GM10248 (cell line): ENCODE measurements at places on chromosomes 6 and 20.

- no peak for DNase-seq
Measured at GRCh38 chr20:49513517-49513916, 31.0 kb upstream of the KCNB1 start.

DNA sequence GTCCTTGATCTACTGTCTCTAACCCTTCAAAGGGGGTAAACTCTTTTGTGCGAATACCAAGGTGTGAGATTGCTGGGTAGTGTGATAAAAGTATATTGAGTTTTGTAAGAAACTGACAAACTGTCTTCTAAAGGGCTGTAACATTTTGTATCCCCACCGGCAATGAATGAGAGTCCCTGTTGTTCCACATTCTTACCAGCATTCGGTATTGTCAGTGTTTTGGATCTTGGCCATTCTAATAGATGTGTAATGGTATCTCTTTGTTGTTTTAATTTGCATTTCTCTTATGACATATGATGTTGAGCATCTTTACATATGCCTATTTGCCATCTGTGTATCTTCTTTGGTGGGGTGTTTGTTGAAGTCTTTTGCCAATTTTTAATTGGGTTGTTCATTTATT, 1090.7 kb downstream of the KIF16B start:
- DNase-seq = no peak

DNA sequence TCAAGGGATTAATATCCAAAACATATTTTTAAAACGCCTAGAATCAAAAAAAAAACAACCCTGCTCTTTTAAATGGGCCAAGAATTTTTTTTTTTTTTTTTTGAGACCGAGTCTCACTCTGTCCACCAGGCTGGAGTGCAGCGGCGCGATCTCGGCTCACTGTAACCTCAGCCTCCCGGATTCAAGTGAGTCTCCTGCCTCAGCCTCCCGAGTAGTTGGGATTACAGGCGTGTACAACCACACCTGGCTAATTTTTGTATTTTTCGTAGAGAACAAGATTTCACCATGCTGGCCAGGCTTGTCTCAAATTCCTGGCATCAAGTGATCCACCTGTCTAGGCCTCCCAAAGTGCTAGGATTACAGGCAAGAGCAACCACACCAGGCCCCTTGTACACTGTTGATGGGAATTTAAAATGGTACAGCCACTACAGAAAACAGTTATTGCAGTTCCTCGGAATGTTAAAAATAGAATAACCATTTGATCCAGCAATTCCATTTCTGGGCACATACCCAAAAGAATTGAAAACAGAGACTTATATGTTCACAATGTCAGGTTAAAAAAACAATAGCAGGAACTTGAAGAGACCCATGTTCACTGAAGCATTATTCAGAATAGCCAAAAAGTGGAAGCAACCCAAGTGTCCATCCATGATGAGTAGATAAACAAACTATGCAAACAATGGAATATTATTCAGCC, 3.1 kb upstream of the MYL9 start:
- no peak for DNase-seq

DNA sequence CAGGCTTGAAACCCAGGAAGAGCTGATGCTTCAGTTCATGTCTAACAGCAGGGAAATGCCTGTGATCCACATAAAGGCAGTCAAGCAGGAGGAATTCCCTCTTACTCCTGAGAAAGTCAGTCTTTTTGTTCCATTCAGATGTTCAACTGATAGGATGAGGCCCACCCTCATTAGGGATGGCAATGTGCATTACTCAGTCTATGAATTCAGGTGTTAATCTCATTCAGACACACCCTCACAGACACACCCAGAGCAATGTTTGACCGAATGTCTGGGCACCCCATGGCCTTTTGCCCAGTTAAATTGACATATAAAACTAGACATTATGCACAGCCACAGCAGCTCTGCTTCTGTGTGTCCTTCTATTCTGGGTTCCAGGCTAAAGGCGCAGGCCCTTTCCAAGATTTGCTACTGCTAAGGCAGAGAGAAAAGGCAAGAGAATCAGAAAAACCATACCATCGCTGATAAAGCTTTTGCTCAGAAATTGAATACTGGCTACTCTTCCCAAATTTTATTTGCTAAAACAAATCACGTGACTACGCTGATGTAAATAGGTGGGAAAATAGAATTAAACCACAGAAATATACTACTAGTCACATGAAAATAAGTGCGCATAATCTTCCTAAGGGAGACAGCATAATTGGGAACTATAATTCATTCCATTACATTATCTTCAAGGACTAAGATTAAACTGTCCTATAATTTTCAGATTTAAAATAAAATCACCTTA, 625.0 kb upstream of the MAN1A1 start:
- DNase-seq = no peak

GRCh38 chr6:91433660-91434534, 847.0 kb upstream of the MAP3K7 start:
- no peak for DNase-seq

GRCh38 chr20:54132612-54133433, 41.0 kb downstream of the CYP24A1 start:
- DNase-seq = no peak

- DNase-seq = no peak
Measured at GRCh38 chr6:26611599-26611998, 14.8 kb downstream of the ABT1 start.

GRCh38 chr20:16390991-16391390, 182.3 kb downstream of the KIF16B start:
- DNase-seq = no peak

GRCh38 chr20:48777005-48777404, 50.8 kb downstream of the PREX1 start:
- DNase-seq = no peak

DNA sequence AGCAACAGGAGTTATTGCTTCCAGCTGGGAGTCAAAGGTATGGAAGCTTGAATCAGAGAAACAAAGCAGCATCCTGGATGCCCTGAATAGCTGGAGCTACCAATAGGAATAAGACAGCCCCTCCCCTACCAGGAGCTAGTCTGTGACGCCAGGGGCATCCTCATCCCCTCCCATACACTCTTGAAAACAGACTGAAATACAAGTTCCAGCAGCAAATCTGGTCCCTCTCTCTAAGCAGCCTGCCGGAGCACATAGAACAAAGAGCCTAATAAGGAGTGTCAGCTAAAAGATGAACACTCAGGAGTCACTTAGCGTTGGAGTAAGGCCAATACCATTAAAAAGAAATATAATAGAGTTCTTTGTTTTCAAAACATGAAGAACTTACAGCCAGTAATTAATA, 25.6 kb downstream of the FILIP1 start:
- DNase-seq = no peak

DNA sequence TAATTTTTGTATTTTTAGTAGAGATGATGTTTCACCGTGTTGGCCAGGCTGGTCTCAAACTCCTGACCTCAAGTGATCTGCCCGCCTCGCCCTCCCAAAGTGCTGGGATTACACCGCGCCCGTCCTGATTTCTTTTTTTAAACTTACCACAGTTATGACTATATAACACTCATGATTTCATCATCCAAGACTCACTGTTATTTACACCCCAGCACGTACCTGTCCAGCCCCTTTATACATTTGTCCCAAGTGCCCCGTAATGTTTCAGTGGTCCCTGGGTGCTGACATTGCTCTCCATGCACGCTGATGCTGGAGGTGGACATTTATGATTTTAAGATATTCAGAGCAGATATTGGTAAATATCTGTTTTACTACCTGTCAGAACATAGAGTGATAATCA, 219.9 kb upstream of the GMDS start:
- no peak for DNase-seq

DNA sequence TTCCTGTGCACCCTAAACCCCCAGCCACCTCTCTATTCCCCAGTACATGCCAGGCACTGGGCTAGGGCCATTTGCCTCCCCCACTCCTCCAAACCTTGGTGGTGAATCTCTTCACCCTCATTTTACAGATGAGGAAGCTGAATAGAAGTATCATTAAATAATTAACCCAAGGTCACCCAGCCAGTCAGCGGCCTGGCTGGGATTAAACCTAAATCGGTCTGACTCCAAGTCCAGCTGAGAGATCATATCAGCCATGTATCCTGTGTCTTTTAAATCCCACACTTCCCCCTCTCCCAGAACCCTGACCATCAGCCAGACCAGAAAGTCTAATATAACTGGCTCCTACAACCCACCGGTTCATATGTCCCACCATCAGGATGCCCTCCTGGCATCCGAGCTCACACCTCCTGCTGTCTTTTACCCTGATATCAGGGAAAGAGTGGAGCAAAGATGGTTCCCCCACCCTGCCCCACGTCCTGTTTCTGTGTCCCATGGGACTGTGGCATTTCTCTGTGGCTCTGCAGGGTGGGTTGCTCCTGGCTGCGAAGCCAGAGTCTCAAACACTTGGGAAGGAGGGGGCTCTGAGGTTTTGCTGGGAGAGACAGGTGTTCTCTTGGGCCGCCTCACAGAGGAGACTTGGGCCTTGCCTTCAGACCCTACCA, 145.3 kb downstream of the VEGFA start:
- DNase-seq = no peak

DNA sequence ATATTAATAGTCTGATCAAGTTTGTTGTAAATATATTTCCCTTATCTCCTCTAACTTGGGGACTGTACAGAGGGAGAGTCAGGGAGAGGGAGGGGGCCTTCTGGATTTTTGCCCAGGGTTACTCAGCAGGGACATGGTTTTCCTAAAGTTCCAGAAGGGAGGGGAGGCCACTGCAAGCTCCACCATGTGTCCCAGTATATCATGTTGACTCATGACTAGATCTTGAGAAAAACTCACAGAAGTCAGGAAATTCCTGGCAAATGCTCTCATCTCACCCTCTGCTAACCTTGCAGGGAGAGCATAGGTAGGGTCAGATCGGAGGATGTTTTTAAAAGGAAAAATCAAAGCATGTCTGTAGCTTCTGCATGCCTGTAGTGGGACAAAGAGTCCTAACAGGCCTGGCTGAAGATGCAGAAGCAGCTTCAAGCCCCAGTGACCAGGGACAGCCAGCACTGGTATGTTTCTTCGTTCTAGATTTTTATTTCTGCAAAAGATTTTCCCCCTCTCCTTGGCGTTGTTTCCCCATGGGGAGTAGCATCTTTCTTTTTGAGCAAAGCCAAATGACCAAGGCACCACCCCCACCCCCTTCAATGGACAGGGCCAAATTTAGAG, 272.9 kb upstream of the SUPT3H start:
- no peak for DNase-seq

GRCh38 chr20:4412216-4412615, 309.5 kb upstream of the PRND start:
- no peak for DNase-seq

DNA sequence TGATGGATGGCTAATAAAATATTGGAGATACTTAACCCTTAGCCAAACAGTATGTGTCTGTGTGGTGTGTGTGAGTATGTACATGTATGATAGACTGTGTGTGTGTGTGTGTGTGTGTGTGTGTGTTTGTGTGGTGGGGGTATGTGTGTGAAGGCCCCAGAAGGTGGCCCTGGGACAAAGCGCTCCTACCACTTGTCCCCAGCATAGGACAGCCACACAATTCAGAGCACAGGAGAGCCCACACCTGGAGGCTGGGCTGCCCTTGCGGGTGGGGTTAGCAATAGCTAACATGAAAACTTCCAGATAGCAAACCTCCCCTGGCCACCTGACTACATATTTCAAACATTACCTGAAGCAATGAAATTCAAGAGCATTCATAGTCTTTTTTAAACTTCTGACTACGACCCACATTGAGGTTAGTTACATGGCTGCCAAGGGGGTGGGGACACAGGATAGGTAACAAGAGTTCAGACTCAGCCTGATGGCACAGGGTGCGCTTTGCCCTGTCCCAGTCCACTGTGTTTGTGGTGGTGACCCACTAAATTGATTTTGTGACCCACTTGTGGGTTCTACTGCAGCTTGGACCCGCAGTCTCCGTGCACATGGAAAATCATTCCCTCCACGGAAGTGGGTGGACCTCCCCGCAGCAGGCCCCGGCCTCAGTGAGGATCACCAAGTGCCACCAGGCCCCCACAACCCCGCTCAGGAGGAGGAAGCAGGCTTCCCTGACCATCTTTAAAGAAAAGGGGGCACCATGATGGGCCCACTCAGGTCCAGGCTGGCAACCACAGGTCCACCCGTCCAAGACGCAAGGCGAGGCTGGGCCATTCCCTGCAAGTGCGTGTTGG, 34.8 kb downstream of the ZC3H12D start:
- no peak for DNase-seq

DNA sequence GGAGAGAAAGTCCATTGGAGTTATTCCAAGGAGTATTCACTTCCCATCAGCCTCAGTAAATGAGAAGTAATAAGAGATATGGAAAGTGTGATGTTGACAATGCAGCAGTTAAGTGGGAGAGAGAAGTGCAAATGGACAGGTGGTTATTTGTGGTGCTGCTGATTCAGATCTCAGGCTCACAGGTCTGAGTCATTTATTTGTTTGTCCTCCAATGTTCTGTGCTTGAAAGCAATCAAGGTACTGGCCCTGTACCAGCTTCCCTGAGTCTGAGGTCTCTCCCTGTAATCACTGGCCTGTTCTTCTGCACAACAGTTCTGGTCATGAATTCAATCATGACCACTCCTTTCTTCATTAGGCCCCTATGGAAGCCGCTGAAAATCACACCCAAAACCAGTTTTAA, 827.7 kb downstream of the MAFB start:
- no peak for DNase-seq

DNA sequence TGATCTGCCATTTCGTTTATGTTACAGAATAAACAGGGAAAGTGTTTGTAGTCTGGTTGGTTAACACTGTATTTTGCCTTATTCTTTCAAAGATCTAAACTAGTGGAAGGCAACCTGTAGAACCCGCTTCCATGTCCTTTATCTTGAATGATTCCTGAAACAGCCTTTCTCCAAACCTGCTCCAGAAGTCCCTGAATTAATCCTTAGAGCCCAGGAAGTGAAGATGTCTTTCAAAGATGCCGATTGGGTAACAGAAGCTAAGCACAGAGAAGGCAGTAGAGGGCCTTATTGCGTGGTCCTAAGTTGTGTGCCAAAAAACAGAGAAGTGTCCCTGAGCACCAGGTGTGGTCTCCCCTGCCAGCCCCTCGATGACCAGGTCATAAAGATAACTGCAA, 19.2 kb upstream of the ZSCAN16 start:
- peak; percentile 29 for DNase-seq

GRCh38 chr6:36114798-36115408, 15.4 kb upstream of the MAPK13 start:
- DNase-seq = no peak

- DNase-seq = no peak
Measured at GRCh38 chr6:13252790-13253189, 75.5 kb downstream of the TBC1D7 start.

GRCh38 chr6:125904871-125905270, 51.7 kb upstream of the HINT3 start:
- peak; percentile 18 for DNase-seq

DNA sequence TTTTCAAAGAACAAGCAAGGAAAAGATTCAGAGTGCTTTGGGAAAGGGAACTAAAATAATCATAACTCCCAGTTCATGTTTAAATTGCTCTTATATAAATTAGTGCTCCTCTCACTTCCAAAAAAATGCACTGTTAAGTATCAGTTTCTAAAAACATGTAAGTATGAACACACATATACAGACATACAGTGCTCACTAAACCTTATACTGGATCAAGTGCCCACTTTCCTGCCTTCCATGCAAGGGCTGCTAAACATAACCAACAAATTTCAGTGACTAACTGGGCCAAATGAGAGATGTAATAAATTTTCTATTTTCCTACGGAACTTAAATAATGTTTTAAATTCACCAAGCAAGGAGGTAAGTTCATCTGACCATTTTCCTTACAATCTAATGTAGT, 6.4 kb downstream of the TFAP2A start:
- no peak for DNase-seq

- DNase-seq = no peak
Measured at GRCh38 chr6:34239500-34239825, 2.8 kb downstream of the HMGA1 start.

- DNase-seq = no peak
Measured at GRCh38 chr20:24863356-24863755, 85.7 kb upstream of the CST7 start.
